ENCODE measurements at places on chromosomes 16 and 17.

GRCh38 chr16:11121083-11121608 is 134.9 kb downstream of the SOCS1 start:
- DNase-seq = no peak

DNA sequence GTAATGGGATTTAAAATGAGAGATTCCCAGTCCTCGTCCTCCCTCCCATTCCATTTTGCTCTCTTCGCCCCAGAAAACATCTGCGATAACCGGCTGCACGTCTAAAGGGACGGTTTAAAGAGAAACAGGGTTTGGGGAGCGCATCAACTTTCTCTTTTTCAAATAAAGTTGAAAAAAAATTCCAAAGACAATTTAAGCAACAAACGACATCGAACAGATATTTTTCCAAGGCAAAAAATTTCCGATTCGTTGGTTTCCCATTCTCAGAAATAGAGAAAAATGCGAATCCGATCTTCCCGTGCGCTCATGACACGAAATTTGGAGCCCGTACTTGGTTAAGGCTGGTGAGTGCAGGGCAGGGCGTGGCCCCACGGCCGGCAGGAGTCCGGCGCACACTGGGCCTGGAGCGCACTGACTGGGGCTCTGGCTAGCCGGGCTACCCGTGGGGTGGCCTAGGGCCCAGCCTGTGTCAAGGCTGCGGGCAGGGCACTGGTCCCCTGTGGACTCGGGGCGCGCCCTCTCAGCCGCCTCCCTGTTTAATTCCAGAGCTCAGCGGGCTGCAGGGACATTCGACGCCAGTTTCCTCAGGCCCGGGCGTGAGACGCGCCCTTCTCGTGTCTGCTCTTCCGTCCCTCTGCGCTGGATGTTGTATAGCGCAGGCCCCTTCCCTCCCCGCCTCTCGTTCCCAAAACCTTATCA is 17.9 kb upstream of the ZFHX3 start:
- no peak for DNase-seq

- no peak for DNase-seq
Observed at GRCh38 chr16:90026135-90026534, 6.9 kb upstream of the DBNDD1 start.

GRCh38 chr17:65698381-65699061 is 137.1 kb upstream of the AXIN2 start:
- DNase-seq = no peak

DNA sequence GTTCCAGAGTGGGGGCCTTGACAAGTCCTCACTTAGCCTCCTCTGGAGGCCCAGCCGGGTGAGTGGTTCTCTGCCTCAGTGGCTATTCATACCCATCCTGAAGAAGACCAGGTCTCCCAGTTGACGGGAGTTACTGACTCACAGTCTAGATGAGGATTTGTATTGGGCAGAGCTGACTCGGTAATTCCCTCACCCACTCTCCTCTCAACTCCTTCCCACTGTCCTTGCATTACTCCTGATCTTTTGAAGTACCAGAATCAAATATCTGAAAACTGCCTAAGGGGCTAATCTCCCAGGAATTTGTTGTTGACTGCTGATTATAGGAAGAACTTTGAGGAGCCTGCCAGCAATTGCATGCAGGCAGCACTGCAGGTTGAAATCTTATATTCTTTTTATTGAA is 14.2 kb downstream of the SAP30BP start:
- no peak for DNase-seq

DNA sequence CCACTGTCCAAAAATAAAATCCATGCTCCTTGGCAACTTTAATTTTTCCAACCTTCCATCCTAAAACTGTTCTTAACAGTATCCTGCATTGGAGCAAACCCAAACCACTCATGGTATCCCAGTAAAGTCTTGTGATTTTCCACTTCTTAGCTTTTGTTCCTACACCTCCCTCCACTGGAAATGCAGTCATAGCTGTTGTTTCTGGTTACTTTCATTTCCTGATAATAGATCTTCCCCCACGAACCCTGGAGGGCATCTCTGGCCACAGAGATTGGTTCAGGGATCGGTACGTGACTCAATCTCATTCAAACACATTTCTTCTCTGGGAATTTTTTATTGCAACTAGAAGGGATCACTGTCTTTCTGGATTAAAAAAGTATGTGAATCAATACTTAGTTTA is 276.0 kb downstream of the GRIN2A start:
- no peak for DNase-seq

GRCh38 chr17:31568539-31568938 is 177.1 kb downstream of the RAB11FIP4 start:
- DNase-seq = no peak

DNA sequence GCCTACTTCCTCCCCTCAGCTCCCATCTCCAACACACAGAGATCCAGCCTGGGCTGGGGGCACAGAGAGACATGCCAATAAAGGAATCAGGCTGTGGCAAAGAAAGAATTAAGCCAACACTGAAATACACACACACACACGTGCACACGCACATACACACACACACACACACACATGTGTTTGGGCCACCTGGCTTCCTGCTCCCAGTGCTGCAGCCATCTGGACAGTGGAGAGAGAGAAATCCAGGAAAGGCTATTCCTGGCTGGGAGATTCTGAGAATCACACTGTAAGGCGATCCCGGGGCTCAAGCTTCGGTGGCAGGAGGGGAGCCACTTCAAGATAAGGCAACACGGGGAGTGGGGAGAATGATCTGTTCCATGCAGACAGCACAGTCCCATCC is 72.4 kb downstream of the NOG start:
- DNase-seq = no peak

GRCh38 chr16:86510465-86511261 is at the start of gene FOXF1:
FOXF1 (plus strand) TSS chr16:86510527; CDS start chr16:86510570, 43 bp downstream.
- DNase-seq = no peak

DNA sequence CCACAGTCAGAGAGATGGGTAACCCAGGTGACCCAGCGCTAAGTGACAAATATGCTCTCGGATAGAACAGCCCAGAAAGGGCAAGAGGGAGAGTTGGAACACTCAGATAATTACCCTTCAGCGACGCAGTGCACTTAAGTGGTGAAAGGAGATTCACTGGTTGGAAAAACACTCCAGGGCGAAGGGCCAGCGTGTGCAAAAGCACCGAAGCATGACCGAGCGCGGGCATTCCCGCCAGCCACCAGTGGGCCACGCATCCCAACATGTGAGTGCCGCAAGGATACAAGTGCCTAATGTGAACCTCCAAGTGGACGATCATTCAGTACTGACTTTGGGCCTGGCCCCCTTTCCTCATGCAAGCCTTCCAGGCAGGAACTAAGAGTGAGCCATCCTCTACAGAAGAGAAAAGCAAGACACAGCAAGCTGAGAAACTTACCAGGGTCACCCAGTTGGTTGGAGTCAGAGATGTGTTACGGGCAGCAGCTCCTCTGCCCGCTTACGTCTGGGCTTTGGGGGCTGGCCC is 258.4 kb downstream of the C16orf95 start:
- DNase-seq = no peak

DNA sequence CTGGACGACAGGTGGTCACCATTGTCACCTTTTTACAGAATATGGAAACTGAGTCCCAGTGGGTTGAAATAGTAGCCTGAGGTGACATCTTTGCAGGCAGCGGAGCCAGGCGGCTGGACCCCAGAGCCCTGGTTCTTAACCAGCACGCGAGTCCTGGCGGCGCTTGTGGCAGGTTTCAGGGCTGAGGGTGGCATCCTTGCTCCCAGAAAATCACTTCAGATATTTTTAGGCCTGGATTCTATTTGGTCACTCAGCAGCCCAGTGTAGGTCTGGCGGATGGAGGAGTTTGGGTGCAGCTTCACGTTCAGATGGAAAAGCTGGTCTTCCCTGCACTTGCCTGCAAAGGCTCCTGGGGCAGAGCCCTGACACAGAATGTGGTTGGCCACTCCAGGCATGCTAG is 354.0 kb downstream of the SNX29 start:
- DNase-seq = no peak

GRCh38 chr17:50955160-50955559 is 89.0 kb upstream of the TOB1 start:
- no peak for DNase-seq

DNA sequence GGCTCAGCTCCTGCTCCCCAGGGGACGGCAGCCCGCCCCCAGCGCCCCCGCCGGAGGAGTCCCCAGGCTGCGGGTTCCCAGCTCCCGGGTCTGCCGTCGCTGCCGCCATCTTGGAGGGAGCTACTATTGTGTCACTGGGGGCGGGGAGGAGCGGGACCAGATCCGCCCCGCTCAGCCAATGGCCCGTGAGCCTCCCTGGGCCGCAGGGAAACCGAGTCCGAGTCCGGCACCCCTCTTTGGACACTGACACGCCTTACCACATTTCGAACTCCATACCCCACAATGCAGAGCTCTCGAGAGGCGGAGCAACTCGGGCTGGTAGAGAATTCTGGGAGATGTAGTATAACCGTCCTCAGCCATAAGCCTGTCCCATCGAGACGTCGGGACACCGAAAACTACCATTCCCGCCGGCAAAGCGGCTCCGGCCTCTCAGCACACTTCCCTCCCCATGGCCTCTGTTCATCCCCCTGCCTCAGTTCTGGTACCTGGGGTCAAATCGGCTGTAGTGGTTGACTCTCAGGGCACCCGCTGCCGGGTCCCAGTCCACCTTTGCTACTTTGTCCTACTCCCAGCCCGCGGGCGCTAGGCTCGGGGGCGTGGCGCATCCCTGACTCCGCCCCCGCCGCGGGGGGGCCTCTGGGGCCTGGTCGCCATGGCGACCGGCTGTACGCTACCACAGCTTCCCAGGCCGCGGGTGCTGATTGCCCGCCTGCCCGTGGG is at the start of the genes RANBP10 and TSNAXIP1:
TSS of gene RANBP10 (minus strand) at position 133 of the 720 bp plus-strand sequence. CDS start at position 109, 24 bp downstream.
TSS of gene TSNAXIP1 (plus strand) at position 462 of the 720 bp plus-strand sequence. CDS start 261 bp downstream, outside the sequence.
- DNase-seq = peak; percentile 92

DNA sequence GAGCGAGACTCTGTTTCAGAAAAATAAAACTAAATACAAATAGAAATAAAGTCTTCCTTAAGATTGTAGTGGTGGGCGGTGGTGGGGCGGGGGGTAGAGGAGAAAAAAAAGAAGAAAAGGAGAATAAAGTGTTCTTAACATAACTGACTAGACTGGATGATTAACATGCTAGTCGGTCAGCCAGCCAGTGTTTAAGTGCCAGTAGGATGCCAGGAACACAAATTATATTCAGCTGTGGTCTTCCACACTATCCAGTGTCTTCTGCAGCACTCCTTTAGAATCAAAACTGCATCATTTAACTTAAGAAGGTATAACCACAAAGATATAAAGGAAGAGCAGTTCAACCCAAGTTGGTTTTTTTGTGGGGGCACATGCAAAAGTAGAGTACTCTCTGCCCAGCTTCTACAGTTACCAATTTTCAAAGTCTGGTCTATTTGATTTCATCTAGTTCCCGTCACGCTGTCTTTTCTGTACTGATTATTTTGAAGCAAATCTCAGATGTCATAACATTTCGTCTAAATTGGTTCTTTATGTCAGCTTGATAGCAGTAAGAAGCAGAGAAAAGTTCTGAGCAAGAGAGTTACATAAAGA is 15.8 kb downstream of the HEATR3 start:
- no peak for DNase-seq

GRCh38 chr17:51120357-51120738 is 320 bp downstream of the SPAG9 start:
- peak; percentile 21 for DNase-seq

All from activated CD4-positive, alpha-beta T cell treated with anti-CD3 and anti-CD28 coated beads for 24 hours (primary cell).